ENCODE measurements at places on chromosomes 5 and 9.

DNA sequence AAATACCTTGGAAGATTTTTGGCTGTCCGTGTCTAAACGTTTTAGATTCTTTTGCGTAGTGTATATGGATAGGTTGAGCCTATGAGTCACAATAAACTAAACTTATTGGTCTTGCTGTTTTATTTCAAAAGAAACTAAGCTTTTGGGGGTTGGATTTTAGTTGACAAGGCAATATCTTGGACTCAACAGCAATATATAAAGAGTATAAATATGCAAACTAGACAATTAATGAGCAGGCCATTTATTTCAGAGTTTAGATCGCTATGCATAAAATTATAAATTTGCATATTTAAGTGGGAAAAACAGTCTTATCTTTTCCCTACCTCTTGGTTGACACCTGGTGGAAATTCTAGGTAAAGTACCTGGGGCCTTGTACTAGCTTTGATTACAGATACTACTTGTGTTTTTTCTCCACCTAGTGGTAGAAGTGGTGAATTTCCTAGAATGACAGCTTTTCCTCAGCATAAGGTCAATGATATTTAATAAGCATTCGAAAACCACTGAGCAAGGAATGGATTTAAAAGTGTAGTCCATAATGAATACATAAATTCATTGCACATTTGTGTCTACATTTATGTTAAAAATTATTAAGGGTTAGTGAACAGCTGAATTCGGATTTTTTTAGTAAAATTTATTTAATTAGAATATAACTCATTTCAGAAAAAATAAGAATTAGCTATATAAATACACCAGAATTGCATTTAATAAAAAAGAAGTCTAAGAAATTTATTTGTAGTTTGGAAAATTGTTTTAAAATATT, 1.7 kb upstream of the ARRDC3 start:
- DNase-seq = peak; percentile 80

DNA sequence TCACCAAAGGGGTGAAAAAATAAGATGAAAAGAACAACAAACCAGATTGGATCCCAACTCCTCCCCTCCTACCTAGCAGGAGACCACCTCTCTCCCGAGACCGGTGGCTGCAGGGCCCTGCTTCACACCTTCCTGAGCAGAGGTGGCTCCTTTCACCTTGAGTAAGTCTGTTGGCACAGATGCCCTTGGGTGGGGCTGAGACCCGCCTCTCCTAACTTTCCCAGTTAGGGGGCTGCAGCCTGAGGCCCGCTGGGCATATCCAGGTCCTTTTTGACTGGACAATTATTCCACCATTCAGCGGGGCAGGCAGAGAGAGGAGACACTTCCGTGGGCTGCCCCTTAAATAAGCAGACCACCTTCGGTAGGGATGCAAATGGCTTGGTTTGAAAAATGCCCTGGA, 1.3 kb downstream of the SLC25A48 start:
- no peak for DNase-seq

DNA sequence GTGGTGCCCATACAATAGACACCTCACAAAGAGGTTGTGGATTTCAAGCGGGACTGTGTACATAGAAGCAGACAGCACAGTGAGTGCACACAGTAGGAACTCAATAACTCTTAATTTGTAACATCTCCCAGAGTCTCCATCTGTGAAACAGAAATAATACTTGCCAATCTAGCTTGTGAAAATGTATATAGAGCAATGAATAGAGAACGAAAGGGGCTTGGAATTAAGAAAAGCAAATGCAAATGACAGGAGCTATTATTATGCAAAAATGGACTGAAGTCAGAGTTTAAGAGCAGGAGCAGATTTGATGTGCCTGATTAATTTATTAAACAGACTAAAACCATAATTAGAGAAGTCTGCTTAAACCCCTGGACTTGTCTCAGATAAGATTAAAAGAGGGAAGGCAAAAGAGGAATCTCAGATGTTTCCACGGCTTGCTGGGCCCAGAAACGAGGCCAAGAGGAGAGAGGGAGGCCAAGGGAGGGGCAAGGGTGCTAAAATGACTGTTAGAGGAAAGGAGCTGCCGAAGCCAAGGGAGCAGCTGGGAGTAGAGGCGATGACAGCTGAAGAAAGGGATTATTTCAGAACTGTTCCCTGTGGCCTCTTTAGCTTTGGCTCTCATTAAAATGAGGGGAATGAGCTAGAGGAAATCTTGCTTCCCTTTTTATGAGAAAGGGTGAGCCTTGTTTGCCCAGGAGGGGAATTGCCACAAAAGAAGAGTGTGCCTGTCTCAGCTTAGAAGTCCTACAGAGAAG, 72.1 kb downstream of the FEM1C start:
- DNase-seq = no peak

GRCh38 chr5:101047181-101047580, 144.1 kb upstream of the ST8SIA4 start:
- no peak for DNase-seq

- peak; percentile 67 for DNase-seq
Measured at GRCh38 chr5:72624641-72625236, 117.5 kb upstream of the ZNF366 start.

GRCh38 chr9:94903961-94904421, 177.5 kb downstream of the AOPEP start:
- DNase-seq = no peak

DNA sequence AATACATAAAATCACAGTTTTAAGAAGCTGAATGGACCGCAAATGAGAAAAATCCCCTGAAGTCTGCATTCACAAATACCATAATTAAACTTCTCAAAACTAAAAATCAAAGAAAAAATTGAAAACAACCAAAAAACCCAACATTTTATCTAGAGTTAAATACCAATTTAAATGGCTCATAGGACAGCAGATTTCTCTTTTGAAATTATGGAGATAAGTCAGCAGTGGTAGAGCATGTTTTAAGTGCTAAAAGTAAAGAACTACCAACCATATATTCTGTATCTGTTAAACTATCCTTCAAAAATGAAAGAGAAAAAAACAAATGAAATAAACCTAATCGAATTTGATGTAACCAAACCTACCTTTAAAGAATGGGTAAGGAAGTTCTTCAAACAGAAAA, 862.8 kb downstream of the TAF11L14 start:
- DNase-seq = no peak

DNA sequence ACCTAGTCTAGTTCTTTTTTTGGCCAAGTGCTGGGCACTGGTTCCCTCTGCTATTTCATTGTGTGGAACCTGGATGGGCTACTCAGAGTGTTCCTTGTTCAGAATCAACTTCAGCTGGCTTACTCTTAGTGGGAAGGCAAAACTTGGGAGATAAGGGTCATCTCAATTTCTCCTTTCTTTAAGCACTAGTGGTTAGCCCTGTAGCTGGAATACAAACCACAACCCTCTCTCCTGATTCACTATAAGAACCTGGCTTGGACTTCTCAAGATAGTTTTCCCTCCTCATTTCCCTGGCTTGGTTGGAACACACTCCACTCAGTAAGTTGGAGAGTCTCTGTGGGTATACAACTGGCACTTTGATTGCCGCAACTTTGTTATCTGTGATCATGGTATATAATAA, 35.1 kb downstream of the GRIA1 start:
- no peak for DNase-seq

DNA sequence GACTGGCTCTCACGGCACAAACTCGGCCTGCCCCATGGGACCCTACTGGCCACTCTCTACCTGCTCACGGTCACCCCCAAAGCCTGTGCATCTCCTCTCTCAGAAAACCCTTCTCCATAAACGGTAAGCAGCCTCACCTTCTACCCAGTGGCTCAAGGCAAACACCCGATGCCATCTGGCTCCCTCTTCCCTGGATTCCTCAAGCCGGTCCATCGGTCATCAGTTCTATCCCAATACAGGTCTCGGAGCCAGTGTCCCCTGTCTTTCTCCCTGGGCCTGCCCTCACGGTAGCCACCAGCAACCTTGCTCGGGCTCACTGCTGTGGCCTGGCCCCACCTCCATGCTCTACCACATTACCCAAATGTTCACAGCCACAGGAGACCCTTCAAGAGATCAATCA, 134.1 kb downstream of the ROR2 start:
- DNase-seq = no peak

DNA sequence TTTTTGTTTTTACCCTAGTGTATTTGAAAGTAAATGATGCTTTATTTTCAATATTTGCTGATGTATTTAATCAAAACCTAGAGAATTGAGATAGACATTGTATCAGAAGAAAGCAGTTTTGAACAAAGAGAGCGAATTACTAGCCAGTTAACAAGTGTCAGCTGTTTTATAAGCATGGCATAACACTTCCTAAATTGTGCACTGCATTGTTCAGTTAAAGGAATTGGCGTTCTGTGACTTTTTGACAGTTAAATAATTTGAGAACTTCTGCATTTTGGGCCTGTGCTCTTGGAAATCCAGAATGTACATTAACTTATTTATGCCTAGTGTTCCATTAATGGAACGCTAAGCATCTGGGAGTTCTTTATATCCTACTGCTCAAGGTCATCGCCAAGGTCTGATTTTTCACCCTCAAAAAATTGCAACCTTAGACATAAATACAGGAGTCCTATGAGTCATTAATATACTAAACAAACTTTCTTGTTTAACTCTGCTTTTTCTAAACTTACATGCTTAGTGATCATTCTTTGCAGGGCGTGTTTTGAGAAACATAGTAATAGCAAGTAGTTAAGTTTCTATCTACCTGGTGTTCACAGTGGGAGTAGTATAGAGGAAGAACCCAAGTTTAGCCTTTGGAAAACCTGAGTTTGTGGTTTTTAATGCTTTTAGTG, 31.1 kb downstream of the RASA1 start:
- DNase-seq = no peak

- DNase-seq = no peak
Measured at GRCh38 chr5:134132372-134133187, 18.1 kb downstream of the TCF7 start.

DNA sequence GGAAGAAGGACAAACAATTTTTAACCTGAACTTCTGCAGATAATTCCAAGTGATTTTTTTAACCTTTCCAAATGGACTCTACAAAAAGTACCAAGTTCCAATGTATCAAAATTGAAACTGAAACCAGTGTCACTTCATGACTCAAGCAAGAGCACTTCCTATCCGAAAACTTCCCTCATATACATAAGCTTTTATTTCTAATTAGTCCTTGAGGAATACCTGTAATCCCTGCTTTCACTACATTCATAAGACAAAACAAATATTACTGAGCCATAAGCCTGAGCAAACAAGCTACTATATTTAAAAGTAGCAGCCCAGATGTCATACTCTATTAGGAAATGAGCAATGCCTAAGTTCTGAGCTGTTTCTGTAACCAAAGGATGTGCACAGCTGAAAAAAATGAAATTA, 224.4 kb downstream of the EBF1 start:
- DNase-seq = peak; percentile 44

GRCh38 chr5:36528588-36528987, 77.8 kb upstream of the SLC1A3 start:
- no peak for DNase-seq

GRCh38 chr5:72600391-72600981, 93.3 kb upstream of the ZNF366 start:
- peak; percentile 92 for DNase-seq

DNA sequence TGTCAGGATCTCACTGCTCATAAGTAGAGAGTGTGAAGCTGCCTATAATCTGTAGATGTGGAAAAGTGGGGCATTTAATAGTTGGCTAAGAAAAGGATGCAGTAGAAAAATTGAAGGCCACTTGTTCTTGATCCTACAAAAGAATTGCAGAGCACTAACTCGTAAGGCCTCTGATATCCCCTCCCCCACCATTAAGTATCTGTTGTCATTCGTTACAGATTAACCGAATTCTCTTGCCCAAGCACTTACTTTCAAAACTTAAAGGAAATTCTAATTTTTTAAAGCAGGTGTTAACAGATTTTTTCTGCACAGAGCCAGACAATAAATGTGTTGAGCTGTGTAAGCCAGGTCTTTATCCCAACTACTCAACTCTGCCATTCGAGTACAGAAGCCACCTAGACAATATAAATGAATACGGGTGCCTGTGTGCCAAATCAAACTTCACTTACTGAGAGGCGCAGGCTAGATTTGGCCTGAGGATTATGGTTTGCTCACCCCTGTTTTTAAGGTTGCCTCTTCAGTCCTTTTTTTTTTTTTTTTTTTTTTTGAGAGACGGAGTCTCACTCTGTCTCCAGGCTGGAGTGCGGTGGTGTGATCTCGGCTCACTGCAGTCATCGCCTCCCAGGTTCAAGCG, 234.8 kb downstream of the RFK start:
- no peak for DNase-seq

DNA sequence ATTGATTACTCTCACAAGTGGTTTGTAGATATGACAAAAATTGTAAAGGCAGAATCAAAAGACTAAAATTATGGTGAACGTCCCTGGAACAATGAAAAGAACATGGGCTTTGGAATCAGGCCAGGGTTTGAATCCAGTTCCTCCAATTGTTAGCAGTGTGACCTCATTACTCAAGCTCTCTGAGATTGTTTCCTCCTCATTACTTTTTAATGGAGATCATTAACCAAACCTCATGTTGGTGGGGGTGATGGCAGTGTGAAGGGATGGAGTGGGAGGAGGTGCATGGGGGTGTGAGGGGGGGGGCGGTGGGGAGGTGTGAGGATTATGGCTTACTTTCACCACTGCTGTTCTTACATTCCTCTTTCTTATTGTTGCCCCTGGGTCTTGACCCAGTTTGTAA, 44.1 kb upstream of the FOXE1 start:
- peak; percentile 77 for DNase-seq

- no peak for DNase-seq
Measured at GRCh38 chr5:118243613-118244012, 744.7 kb downstream of the DTWD2 start.

DNA sequence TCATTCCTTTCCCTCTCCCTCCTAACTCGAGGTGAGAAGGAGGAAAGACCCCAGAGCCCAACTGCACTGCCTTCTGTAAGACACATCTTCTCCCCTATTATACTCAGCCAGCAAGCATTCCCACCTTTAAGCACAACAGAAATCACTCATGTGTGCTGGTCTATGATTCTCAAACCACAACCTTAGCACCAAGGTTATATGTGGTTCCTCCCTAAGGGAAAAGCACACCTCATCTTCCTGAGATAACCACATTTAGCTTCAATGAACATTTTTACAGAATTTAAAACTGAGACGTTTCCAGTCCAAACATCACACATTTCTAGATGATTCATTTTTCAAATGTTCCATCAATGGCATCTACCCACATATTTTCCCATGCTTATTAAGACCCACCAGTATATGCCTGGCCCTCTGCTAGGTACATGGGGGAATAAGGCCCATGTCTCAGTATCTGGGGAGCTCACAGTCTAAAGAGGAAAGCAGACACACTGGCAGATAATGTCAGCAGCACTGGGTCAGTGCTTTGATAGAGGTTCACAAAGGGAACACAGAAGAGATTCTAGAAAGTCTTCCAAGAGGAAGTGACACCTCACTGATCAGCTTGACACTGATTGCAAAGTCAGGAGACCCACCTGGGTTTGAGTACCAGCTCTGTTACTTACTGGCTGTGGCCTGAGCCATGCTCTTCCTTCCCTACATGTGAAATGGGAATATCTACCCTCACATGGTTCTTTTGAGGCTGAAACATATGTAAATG, 245.4 kb downstream of the DENND1A start:
- peak; percentile 17 for DNase-seq
